Right renal pelvis (tissue), 4 donors: ENCODE measurements at places on chromosomes 12 and 14. TPM values are rescaled to one million over a fixed set of nuclear protein-coding genes. Genes with fewer than 3 reads are reported as not detected.

DNA sequence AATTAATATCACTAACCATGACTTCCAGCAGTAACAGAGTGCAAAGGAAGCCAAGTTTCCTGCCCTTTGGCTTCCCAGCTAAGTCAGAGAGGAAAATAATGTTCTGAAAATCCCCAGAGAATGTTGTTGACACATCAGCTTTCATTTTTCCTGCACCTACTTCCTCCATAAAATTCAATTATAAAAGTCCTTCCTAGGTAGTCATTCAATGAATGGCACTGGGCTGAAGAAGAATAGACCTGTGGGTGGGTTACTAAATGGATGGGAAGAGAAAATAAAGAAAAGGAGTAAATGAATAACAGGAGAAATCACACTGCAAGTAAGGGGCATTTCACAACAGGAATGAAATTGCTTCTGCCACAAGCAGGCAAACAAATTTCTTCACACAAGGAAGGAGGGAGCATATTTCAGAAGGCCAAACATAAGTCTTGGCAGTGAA, 73.2 kb upstream of the MDM1 start:
- DNase-seq = no peak

The KRT5 gene
- polyA plus RNA-seq = 1.9 TPM

DNA sequence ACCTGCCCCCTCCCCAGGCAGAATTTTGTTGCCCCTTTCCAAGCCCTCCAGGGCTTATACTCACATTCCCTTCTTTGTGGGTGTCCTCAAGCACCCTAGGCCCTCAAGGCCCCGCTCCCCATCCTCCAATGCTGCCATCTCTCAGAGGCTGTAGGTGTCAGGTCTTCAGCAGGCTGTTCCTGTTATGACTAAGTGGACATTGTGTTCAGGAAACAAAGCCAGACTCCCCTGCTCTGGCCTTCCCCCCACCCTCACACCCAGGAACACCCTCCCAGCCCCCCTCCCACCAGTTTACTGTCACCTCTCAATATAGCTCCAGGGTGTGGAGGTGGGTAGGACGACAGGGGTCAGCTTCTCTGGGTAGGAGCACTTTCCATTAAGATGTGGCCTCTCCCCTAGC, 1.4 kb upstream of the MYH6 start:
- no peak for DNase-seq

- no peak for DNase-seq
These were observed 702 bp downstream of the FAM222A start for GRCh38 chr12:109714141-109714912.

DNA sequence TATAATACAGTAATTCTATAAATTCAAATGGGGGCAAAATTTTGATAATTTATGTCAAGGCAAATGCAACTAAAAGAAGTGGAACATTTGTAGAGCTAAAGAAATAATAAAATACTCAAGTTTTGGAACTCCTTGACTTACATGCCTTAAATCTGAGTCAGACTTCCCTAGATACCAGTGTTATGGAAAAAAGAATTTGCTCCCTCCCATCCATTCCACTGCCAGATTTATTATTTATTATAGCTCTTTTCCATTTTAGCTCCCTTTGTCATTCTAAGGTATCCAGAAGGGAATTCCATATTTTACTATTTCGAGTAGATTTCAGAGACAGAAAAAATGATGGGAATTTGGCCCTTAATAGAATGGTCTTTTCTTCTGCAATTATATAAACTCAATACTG, 44.0 kb downstream of the RHOJ start:
- no peak for DNase-seq

DNA sequence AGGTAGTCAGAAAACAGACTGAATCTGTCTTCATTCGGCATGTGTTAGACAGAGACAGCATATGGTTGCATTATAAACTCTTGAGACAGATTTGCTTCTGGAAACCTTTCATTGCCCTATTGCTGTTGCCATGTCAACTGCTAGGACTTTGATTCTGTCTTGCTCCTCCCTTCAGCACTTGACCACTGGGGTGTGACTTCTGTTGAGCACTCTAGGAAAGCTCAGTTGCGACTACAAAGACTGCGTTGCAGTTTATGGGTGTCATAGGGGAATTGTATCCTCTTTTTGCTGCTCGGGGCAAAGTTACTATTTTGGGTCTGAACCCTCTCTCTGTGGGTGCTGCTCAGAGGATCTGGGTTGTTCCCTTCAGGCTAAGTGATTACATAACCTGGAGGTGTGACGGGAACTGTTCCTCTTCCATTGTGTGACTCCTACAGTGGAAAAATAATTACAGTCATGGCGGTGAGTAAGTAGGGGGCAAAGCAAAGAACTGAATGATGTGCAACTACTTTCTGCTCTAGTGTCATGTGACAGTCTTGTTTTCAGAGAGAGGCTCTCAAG, 44.3 kb upstream of the TRIM9 start:
- DNase-seq = no peak

The TAS2R20 gene
- 1.2 TPM for polyA plus RNA-seq

GRCh38 chr14:99872786-99873440, 79.7 kb downstream of the EML1 start:
- DNase-seq = no peak

The RIMKLB gene
- 85.4 TPM for polyA plus RNA-seq

- DNase-seq = no peak
These were observed 63.3 kb downstream of the GTF2A1 start for GRCh38 chr14:81157431-81157830.
